ENCODE measurements at places on chromosomes 2 and 18.
A peak's percentile ranks its signal among the peaks of the same experiment; 100 is the strongest.

DNA sequence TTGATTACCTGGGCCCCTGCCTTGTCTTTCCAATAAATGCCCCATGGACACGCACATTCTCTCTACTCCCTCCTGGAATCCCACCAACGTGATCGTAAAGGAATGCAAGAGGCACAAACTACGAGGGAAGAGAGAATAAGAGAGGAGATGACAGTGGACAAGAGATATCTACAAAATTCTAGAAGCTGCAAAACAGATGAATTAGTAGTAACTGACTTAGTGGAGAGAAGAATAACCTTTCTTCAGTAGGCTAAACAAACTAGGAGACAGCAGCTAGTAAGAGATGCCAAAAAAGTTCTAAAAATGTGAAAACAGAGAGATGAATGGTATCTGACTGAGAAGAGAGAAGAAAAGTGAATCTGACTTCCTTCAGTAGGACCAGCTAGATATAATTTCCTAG is 43.5 kb upstream of the MYCN start:
- no peak for DNase-seq

GRCh38 chr2:219626540-219626939 is 890 bp upstream of the SLC4A3 start:
- no peak for DNase-seq

GRCh38 chr2:47639467-47639866 is 143.5 kb upstream of the MSH6 start:
- peak; percentile 9 for DNase-seq

DNA sequence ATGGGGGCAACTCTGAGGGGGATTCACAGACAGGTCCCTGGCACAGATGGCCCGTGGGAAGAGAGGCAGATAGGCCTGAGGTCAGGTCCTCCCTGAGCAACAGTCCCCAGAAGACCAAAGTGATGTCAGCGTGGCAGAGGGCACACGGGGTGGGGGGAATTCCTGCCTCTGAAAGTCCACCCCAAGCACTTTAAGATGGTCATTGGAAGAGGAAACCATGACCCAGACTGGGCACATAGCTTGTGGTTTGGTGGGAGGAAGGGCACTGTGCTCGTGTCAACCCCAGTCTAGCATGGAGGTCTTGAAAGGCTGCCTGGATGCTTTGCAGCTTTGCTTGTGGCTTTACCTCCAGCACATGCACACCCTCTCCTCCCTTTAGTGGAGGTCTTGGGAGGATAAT is 38.0 kb upstream of the SIX2 start:
- DNase-seq, result no peak

DNA sequence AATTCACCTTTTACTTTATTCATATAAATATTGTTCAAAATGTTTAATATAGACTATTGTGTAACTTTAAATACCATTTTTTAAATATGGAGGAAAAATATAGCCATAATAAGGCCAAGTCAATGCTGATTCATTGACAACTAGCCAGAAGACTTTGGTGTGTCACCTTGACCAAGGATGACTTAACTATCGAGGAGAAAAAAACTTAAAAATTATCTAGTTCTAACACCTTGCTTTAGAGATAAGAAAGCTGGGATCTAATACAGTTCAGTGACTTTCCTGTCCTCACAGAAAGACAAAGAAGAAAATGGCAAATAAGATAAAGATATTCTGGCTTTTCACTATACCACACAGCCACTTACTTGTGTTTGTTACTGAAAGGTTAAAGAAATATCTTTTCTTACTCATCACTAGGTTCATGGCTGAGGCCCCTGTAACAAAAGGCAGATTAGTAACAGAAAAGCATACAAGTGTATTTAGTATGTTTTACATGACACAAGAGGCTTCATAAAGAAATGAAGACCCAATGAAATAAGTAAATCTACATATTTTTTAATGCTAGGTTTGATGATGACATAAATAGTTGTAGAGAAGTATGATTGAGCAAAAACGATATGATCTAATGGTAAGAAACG is 65.9 kb upstream of the LRRTM1 start:
- no peak for DNase-seq

DNA sequence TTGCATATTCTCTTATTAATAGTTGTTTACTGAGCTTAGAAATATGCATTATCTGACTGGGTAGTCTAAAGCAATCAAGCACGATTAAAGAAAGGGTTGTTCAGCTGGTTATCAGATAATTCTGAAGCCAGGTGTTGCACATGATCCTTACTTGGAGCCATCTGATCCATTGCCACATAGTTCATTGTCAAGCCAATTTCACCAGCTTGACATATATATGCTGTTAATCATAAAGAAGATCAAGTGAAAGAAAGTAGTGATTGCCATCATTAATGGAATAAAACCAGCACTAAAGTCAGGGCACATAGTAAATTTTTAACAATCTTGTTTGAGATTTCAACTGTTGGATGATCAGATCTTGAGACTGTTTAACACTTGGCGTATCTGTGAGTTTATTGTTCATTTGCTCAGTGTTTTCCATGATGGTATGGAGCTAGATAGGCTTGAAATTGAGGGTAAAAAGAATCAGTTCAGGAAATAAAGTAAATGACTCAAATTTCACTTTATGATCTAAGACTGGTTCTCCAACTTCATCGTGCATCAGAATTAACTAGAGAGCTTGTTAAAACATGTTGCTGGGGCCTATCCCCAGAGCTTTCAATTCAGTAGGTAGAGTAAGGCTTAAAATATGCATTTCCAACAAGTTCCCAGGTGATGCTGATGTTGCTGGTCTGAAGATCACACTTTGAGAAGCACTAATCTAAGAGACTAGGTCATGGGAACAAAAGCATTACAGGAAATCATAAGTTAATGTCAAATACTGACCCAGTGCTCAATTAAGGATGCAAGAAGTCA is 539.6 kb downstream of the SATB2 start:
- no peak for DNase-seq

- peak; percentile 9 for DNase-seq
Measured at GRCh38 chr2:104853534-104854497, at the start of gene POU3F3. POU3F3 (plus strand) TSS chr2:104854115; CDS start chr2:104855511, 1,396 bp downstream.
